ENCODE measurements at places on chromosomes 7 and 10.

GRCh38 chr10:93152136-93152535, 78.4 kb downstream of the CYP26A1 start:
- DNase-seq: no peak

- DNase-seq: no peak
Observed at GRCh38 chr7:21562385-21562784, 19.5 kb downstream of the DNAH11 start.

GRCh38 chr7:50160206-50160605, 67.2 kb upstream of the ZPBP start:
- DNase-seq: no peak

DNA sequence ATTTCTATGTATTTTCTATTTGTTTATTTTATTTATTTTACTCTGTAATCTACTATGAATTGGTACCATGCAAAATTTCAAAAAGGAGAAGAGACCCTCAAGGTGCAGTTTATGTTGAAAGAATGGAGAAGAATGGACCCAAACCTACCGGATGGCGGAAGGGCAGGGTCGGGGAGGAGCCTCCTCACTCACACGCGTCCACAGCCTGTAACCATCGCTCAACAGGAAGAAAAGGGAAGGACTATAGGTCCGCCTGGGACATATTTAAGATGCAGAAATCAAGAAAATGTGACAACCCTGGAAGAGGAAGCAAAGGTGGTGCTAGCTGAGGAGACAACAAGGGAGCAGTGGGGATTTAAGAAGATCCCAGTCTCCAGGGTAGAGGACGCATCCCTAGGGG, 158.4 kb downstream of the COBL start:
- no peak for DNase-seq

DNA sequence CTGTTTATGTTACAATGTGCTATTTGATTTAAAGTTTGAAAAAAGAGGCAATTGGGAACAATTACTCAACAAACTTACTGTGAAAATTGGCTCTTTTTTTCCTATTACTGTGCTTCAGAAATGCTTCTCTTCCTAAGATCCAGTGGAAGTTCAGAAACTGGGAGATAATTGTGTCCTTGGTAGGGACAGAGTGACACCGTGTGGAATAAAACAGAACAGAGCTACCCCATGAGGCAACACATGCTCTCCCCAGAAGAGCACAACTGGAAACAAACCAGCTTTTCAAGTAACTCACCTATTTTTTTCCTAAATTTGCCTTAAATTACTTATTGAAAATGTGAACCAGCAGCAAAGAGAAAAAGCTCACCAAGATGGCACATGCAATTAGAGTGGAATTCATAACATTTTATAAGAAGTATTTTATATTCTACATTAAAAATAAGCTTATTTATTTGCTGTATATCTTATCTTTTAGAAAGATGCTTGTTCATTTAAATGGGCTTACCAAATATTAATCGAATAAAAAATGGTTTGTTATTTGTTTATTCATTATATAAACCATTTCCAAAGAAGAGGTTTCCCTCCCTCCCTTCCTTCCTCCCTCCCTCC, 346.1 kb upstream of the ANKRD30A start:
- no peak for DNase-seq

DNA sequence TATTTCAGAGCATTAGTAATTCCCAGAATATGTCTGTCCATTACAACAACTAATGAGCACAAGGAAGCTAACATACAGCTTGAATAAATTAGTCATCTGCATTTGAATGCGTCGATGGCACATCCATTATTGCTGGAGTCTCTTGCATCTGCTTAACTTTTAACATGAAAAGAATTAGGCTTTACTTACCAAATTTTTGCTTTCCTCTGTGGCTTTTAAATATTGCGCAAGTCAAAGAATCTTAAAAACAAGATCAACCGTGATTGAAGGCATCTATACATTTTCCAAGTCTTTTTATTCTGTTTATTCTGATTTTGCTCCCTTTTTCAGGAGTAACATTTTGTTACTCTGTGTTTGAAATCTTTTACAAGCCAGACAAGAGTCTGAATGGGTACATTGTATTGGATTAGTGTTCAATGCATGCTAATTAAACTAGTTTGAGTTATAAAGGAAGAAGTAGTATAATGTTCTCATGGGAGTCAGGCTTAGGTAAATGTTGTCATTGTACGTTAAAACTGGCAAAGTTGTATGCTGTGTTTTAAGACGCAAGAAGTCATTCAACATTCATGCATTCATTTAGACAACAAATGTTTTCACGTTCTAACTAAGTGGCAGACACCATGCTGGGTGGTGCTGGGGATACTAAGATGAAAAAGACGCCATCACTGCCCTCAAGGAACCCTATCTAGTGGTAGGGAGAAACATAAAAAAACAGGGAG, 4.0 kb upstream of the CACNB2 start:
- no peak for DNase-seq

DNA sequence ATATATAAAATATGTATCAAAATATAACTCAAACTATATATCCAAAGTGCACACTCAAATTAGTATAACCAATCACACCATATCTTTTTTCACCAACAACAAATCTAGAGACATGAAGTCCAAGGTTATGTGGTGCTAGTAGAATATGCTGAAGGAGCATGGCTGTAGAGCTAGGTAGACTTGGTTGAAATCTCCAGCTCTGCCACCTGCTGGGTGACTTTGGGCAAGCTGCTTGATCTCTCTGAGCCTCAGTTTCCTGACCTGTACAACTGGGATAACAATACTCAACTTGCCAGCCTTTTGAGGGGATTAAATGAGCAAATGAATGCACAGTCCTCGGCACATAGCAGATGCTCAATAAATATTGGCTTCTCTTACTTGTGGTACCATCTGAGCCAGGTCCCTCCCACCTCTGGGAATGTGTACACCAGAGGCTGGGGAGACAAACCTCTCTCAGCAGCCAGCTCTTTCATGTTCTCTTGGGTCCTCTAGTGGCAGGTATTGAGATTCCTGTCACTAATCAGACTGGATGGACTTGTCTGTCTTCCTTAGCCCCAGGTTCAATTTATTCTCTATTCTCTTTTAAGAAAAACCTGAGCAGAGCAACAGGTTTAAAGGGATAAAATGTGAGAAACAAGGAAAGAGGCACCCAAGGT, 94.3 kb upstream of the PDE1C start:
- DNase-seq: no peak

- DNase-seq: no peak
Observed at GRCh38 chr7:80053124-80053523, 81.5 kb upstream of the GNAI1 start.

DNA sequence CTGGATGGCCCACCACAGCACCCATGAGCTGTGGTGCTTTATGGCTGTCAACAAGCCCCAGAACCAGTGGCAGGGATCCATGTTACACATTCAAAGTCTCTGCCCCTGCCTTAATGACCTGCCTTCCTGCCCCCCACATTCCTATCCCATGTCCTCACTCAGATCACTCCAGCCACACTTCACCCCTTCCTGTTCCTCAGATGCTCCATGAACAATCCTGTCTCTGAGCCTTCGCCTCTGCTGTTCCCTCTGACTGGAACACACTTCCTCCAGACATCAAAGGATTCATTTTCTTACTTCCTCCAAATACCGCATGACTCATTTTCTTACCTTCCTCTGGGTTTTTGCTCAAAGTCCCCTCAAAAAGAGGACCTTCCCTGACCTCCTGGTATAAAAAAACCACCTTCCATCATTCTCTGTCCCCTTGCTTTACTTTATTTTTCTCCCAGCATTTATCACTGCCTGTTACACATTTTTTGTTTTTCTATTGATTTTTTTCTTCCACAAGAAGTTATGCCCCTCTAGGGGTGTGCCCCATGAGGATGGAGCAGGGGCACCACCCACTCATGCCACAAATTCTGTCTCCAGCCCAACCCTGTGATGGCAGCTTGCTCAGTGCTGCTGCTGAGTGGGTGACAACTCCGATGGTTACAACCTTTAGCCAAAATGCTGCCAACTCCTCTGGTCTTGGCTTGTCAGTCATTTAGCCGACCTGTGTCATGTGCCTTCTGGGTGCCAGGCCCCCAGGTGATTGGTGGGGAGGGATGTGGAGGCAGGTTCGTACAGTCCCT, 18.2 kb downstream of the COL13A1 start:
- DNase-seq: no peak

- no peak for DNase-seq
Observed at GRCh38 chr7:70681469-70682350, 450.2 kb upstream of the GALNT17 start.

DNA sequence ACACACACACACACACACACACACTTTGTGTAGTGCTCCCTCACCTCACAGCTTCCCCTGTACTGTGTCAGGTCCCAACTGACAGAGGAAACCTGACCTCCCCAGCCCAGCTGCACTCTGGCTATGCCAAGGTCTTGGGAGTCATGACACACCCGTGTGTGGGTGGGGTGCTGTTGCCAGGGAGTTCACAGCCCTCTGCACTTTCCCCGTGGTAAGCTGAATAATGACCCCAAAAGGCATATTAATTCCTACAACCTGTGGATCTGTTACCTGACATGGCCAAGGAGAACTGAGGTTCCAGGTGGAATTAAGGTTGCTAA, 8.9 kb upstream of the NANOS1 start:
- DNase-seq: no peak

- no peak for DNase-seq
Observed at GRCh38 chr7:105413887-105414437, 25.2 kb upstream of the SRPK2 start.

DNA sequence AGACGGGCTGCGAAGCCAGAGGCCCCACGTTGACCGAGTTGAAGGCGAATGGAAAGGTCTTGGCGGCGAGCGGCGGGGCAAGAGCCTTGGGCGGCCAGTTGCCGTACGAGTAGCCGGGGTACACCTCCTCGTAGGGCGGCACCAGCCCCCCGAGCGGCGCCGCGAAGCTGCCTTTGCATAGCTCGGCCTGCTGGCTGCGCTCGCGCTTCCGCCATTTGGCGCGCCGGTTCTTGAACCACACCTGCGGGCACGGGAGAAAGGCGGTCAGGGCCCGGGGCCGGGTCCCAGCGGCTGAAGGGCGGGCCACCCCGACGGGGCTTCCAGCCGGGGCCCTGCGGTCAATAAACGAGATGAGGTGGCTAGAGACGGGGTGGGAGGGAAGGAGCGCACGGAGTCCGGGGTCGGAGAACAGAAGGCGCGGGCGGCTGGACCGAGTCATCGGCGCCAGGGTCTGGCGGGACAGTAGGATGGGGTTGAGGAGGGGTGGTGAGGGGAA, 4.8 kb downstream of the ELOVL3 start:
- DNase-seq: peak; percentile 25

DNA sequence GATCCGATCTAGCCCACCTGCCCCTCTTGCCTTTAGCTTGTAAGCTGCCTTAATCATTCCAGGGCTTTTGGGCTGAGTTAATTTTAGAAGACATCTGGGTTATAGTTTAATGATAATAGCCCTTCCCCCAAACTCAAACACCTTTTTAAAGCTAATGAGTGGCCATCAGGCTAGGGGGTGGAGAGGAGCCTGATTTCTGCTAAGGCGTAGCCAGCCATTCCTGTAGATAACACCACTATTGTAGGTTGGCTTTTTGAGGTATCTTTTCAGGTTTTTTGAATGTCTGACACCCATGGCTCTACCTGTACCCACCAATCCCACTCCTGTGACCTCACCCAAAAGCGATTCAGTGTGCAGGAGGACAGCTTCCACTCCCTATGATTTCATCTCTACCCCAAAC, 7.6 kb upstream of the SYPL1 start:
- DNase-seq: no peak

- no peak for DNase-seq
Observed at GRCh38 chr10:128092454-128092853, 33.8 kb downstream of the MKI67 start.

DNA sequence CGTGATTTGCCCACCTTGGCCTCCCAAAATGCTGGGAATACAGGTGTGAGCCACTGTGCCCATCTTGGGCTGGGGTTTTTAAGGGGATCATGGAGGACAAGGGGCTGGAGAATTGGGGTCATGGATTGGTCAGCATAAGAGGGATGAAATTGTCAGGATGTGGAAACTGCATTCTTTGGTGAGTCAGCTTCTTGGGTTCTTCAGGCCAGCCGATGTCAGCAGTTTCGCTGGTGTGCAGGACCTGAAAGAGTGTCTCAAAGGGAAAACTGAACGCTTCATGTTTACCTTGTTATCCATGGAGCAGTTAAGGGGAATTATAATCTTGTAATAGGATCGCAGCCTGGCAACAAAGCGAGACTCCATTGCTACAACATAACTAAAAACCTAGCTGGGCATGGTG, 13.0 kb downstream of the GALNT17 start:
- no peak for DNase-seq

- DNase-seq: no peak
Observed at GRCh38 chr7:71308096-71308495, 176.2 kb downstream of the GALNT17 start.

DNA sequence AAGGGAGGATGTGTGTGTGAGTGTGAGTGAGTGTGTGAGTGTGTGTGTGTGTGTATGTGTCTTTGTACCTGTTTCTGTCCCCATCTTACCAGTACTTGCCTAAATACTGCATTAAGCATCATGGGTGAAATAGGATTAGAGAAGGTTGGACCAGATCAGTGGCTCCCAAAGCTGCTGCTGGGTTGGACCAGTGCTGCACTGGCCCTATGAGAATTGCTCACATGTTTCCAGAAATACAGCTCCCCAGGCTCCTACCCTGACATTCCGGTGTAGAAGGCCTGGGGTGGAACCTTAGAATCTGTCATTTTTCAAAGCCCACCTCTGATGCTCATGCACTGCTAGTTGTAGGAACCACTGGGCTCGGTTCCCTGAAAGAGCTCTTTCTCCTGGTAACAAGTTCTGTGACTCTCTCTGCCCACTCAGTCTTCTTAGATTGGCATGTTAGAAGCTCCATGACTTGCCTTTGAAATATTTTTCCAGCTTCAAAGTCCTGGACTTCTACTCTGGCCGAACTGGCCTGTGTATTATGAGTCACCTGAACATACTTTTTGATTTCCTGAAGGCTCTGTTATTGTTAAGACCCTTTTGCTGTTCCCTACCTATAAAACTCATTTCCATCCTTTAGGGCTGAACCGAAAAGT, 224.7 kb downstream of the CUX1 start:
- DNase-seq: no peak

- DNase-seq: no peak
Observed at GRCh38 chr10:132201111-132201969, 14.6 kb downstream of the DPYSL4 start.

GRCh38 chr7:116573541-116573940, 48.7 kb downstream of the CAV1 start:
- no peak for DNase-seq
